ENCODE measurements at places on chromosomes 2 and 18.

DNA sequence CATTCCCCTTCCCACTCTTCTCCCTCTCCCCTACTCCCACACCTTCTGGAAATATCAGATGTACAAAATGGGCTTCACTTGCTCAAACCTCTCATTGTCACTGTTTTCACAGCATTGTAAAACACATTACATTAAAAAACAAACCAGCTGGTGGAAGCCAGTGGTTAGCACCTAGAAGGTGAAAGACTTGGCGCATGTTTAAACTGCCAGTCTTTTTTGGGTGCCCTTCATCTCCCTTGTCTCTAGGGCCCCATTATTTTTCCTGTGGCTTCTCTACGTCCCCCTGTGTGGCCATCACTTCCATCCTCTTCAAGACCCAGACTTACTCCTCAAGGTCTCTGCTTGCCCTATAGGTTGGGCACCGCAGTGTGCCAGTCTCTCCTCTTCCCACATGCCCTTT is 34.9 kb downstream of the MGAT5 start:
- DNase-seq: no peak

GRCh38 chr18:5943514-5943913 is 48.2 kb upstream of the TMEM200C start:
- no peak for DNase-seq

- DNase-seq: no peak
Measured at GRCh38 chr2:101185085-101185484, 33.9 kb upstream of the TBC1D8 start.

DNA sequence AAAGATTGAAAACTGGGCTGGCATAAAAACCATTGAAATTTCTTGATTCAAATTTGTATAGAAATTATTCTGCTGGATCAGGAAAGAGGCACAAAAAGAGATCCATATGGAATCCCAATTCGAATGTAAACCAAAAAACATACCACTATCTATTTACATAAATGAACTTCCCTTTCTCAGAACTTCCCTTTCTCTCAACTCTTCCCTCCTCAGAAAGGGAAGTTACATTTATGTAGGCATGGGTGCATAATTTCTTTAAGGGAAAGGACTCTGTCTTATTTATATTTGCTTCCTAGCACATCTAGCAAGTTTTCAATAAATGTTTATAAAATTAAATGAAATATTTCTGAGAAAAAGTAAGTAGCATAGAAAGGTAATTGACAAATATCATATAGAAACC is 398.1 kb upstream of the ATP5MC3 start:
- DNase-seq: no peak

GRCh38 chr2:196334710-196335109 is 163.3 kb upstream of the STK17B start:
- DNase-seq: no peak

DNA sequence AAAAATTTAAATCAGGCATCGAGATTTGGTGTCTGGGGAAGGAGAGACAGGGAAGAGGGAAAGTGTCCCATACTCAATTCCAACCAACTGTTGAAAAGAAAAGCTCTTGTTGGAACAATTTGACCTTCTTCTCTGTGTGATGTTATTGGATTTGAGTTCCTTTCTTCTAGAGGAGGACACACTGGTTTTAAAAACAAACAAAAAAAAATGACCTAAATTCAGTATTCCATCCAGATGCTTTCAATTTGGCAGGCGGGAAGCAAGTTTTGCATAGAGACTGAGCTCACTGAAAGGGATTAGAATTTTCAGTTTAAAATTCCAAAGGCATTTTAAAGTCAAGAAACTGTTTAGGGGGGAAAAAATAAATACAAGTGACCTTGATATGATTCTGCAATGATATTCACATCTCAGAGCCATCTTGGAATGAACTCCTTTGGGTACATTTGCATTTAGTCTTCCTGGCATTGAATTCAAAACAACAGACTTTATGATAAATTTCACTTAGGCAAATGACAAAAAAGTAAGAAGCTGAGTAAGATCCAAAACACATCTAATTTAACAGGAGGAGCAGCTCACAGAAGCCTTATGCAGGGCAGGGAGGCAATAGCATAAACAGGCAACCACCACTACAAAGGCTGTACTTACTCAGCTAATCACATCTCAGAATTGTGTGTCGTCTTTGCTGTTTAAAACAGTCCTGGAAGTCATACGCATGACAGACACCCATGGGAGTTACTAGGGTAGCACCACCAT is 126.8 kb downstream of the CDH20 start:
- no peak for DNase-seq

DNA sequence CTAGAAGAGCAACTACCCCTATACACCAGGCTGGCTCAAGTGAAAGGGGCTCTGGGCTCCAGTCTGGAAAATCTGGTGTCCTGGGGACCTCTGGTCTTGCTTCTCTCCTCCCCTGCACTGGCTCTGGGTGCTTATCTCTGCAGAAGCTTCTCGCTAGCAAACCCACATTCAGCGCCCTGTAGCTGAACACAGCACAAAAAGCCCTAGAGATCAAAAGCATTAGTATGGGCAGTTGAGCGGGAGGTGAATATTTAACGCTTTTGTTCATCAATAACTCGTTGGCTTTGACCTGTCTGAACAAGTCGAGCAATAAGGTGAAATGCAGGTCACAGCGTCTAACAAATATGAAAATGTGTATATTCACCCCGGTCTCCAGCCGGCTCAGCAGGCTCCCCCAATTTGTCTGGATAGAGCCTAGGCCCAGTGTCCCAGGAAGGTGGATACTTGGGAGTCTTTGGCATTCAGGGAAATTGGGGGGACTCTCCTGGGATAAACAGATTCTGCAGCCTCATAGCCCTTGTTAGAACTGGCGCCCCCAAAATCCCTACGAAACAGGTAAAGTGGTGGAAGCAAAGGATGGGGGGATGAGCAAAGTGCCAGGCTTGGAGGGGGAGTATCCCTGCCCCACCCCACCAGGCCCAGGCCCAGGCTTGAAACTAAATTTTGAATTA is 2.5 kb upstream of the HOXD4 start:
- DNase-seq: no peak

- peak; percentile 66 for DNase-seq
Measured at GRCh38 chr2:235669269-235669831, 175.5 kb downstream of the AGAP1 start.

- DNase-seq: no peak
Measured at GRCh38 chr2:172804423-172804822, 68.8 kb downstream of the RAPGEF4 start.

GRCh38 chr2:95372216-95372829 is 30.2 kb upstream of the FAHD2A start:
- no peak for DNase-seq

DNA sequence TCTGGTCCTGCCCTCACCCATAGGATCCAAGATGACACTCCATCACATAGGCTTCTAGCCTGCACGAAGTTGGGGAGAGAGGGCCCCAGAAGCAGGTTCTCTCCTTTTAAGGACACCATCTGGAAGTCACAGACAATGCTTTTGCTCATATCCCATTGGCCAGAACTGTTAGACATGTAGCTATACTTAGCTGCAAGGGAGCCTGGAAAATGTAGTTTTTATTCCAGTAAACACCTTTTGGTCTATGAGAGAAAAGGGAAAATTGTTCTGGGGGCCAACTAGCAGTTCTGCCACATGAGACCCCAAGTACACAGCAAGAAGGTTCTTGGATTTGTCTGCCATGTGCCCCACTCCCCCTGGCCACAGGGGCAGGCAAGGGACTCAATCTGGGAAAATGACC is 206.1 kb downstream of the ZFP36L2 start:
- DNase-seq: no peak

- no peak for DNase-seq
Measured at GRCh38 chr2:168790226-168790902, 12.1 kb upstream of the NOSTRIN start.

DNA sequence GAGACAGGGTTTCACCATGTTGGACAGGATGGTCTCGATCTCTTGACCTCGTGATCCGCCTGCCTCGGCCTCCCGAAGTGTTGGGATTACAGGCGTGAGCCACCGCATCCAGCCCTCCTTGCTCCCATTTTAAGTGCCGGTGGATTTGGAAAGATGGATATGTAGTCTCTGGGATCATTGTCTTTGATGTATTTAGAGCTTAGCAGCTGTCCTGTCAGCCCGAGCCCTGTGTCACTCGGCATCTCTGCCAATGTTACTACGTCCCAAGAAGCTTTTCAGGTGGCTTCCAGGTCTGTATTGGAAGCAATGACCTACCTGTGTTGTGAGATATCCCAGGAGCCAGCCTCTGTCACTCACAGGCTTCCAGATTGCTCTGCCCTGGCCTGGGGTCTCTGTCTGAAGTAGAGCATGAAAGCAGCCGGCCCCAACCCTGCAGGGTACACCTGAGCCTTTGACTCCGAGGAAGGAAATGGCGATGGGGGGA is 35.3 kb downstream of the MAP4K4 start:
- DNase-seq: no peak

DNA sequence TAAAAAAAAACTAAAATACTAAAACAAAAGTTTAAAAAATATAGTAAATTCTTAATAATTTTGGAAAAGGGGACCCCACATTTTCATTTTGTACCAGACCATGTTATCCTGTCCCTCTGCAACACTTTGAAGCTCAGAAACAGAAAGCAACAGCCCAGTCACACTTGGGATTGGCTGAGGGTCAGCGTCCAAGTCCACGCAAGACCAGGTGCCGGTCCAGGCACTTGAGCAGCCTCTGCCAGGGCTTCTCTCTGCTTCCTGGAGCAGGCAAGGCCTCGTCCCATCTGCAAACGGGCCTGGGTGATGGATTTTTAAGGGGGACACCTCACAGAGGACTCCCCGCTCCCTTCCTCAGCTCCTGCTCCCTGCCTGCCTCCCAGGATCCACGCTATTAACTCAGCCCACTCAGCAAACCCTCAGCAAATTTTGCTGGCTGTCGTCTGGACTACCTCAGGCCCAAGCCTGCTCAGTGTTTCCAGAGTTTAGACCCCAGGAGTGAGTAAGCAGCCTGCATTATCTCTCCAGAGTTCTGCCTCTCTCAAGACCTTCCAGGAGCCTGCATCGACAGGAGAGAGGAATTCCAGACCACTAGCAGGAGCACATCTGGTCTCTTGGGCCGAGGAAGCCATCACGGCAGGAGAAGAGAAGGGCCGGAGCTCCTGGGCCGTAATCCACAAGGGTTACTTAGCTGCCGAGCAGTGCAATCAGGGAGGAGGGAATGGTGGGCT is 88.7 kb upstream of the STPG4 start:
- DNase-seq: no peak

Measured in hepatic stellate cell (primary cell).